Stimulated activated CD4-positive, alpha-beta T cell treated with anti-CD3 and anti-CD28 coated beads, Interleukin-4, amount 100 ng/mL, for 48 hours (primary cell): ENCODE measurements at places on chromosomes 5 and 9.

GRCh38 chr9:136346927-136347465, 16.5 kb downstream of the DNLZ start:
- DNase-seq: no peak

DNA sequence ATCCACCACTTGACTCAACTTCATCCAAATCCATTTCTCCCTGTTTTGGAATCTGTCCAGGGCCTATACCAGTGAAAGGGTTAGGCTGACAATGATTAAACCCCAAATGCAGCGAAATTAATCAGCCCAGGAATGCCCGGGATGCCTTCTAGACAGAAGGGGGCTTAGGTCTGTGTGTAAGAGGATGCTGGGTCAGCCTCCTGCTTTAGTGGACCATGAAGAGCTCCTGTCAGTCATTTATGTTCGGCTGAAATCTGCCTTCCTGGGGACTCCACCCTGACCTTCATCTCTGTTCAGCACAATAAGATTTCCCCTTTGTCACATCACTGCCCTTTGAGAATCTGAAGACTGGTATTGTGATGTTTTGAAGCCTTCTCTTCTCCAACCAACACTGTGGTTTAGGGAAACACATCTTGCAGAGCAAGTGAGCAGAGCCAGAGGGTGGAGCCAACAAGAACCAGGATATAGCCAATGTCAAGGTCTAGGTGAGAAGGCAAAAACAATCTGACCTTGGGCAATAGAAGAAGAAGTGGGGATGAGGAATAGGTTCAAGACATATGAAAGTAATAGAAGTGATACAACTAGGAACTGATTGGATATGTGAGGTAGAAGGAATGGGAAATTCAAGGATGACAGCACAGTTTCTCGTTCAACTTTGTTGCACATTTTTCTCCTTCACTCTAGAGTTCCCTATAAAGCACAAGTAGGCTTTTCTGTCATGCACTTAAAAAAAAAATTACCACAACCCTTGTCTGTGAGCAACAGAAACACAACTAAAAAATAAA, 234.4 kb downstream of the ARHGAP26 start:
- DNase-seq: no peak

GRCh38 chr5:151383011-151383410, 35.7 kb upstream of the SLC36A2 start:
- DNase-seq: no peak

- no peak for DNase-seq
Observed at GRCh38 chr5:149044453-149045088, 18.3 kb downstream of the SH3TC2 start.

GRCh38 chr9:133759146-133759900, 21.2 kb upstream of the SARDH start:
- DNase-seq: no peak

GRCh38 chr9:19460243-19460642, 51.4 kb downstream of the ACER2 start:
- DNase-seq: no peak

- DNase-seq: no peak
Observed at GRCh38 chr5:152514827-152515397, 109.8 kb upstream of the NMUR2 start.

- DNase-seq: no peak
Observed at GRCh38 chr5:37110135-37110534, 139.0 kb downstream of the CPLANE1 start.

- DNase-seq: no peak
Observed at GRCh38 chr5:172943283-172943841, 15.9 kb upstream of the RPL26L1 start.

- DNase-seq: no peak
Observed at GRCh38 chr5:88226881-88227450, 41.7 kb downstream of the TMEM161B start.
